Right renal cortex interstitium (tissue), 3 donors: ENCODE measurements at places on chromosomes 7 and 10. TPM values are rescaled to one million over a fixed set of nuclear protein-coding genes. Genes with fewer than 3 reads are reported as not detected.

GRCh38 chr7:6294839-6295238, 22.4 kb upstream of the CYTH3 start:
- DNase-seq: no peak

DNA sequence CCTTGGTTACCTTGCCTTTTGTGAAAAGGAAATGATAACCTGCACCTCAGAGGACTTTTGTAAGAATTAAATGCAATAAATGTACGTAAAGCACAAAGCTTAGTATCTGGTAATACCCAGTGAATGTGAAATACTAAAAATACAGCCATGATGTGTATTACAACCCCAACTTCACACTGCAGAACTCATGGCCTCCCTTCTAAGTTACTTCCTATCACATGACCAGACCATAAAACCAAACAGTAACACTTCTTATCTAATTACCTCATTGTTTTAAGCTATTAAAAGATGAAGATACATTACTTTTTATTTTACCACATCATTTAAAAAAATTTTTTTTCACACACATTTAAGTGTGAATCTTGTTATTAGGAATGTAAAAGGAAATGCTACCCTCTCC, 29.0 kb downstream of the VPS41 start:
- DNase-seq: no peak

DNA sequence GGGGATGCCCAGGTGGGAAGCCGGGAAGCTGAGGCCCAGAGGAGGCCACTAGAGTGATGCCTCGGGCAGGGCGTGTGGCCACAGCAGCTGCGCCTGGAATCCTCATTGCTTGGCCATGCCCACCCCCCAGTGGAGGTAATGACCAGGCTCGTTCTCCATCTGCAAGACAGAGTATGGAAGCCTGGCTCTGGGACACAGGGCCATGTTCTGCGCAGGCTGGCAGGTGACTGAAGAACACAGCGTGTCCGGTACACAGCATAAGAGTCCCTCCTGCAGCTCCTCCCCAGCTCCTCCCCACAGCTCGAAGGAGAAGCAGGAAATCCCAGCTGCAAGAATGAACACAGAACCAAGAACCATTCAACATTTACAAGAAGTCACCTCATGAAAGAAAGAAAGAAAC, 64.8 kb downstream of the SMURF1 start:
- DNase-seq: no peak

DNA sequence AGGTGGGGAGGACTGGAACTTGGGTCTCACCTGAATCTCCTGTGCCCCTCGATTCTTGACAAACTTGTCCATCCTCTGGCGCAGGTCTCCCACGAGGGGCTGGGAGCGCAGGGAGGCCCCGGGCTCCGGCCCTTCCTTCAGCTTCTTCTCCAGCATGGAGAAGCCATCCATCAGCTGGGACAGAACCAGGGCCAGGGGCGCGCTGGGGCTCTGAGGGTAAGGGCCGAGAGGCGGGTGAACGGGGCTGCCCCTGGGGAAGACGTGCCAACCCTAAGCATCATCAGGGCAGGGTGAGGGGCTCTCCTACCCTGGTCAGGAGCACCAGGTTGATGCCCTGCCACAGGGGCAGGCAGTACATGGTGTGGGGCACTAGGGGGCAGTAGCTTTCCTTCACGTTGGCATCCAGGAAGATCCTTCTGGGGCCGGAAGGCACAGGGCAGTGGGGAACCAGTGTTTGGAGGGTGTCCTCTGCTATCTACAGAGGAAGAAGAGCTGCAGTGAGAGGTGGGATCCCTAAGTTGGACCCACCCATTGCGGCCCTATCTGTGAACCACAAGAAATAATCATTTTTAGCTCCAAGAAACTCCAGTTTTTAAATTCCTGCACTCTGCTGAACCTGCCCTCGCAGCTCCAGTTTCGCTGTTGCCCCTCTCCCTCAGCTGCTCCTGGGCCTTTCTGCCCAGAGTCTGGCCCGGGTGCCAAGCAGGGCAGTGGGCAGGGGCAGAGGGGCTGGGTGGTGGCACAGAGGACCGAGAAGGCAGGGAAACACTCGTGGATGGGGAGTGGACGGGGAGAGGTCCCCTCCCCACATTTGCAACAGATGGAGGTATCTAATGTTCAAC, 10.8 kb upstream of the PYROXD2 start:
- DNase-seq: no peak

The ANXA8L1 gene
- polyA plus RNA-seq: 0.07 TPM
